ENCODE measurements at places on chromosomes 7 and 10. TPM values are rescaled to one million over a fixed set of nuclear protein-coding genes. Genes with fewer than 3 reads are reported as not detected.
A peak's percentile ranks its signal among the peaks of the same experiment; 100 is the strongest.

- no peak for DNase-seq
Measured at GRCh38 chr10:121312587-121312986, 285.7 kb downstream of the FGFR2 start.

DNA sequence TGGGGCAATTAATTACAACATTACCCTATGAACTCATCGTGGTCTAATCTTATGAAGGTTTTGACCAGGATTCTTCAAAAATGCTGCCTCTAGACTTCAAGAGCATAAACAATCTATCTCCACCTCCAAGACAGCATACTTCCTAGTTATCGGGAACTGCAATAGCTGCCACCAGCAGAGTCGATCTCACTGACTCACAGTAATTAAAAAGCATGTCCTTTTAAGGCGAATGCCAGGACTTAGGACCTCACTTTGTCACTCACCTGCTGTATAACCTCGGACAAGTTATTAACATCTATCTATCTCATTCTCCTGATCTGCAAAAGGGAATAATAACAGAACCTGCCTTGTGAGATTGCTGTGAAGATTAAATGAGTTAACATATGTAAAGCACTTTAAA lies 666.0 kb upstream of the COBL start:
- peak; percentile 9 for DNase-seq

DNA sequence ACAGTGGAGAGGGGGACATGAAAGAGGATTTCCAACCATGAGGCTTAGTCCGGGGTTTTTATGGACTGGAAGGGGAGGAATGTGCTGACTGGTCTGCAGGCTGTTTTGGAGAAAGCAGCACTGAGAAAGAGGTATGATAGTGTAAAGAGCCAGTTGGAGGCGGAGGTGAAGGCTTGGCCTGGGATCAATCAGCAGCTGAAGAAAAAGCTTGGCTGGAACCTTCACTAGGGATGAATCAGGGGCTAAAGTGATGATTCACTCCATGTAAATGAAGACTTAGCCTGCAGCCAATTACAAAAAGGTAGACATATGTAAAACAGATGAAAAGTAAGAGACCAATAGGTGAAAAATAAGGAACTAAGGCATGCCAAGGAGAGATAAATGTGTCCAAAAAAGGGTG lies 1382.6 kb downstream of the GATA3 start:
- no peak for DNase-seq

- no peak for DNase-seq
Measured at GRCh38 chr10:101323495-101323894, 30.5 kb upstream of the BTRC start.

DNA sequence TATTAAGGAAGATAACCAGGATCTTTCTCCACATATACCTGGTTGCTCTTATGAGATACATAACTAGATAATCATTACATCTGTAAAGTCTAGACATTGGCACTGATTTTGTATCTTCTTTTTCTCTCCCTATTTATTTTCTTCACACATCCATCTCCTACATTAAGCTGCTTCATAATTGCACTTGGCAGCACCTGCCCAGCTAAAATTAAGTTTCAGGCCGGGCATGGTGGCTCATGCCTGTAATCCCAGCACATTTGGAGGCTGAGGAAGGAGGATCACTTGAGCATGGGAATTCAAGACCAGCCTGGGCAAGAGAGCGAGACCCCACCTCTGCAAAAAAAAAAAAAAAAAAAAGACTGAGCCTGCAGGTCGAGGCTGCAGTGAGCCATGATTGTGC lies 22.3 kb upstream of the AKR1B1 start:
- no peak for DNase-seq

Gene RABGEF1
- 25.0 TPM for polyA plus RNA-seq
